ENCODE measurements at places on chromosomes 7 and 10. TPM values are rescaled to one million over a fixed set of nuclear protein-coding genes. Genes with fewer than 3 reads are reported as not detected.

Gene CCDC3
- total RNA-seq: 1.3 TPM

Gene OPN1SW
- total RNA-seq: not detected

Gene CALML5
- total RNA-seq: not detected

Gene CTAGE6
- not detected for total RNA-seq

Gene TM9SF3
- 90.2 TPM for total RNA-seq

Measured in A549 treated with GW870086 at 1 μM for 4 hours (cell line).